ENCODE measurements at places on chromosomes 1 and 21. TPM values are rescaled to one million over a fixed set of nuclear protein-coding genes. Genes with fewer than 3 reads are reported as not detected.

Gene MTARC2
- not detected for total RNA-seq

Gene COL11A1
- total RNA-seq, result not detected

Gene SPAG17
- total RNA-seq, result not detected

- no peak for DNase-seq
- no peaks in the 10 kb centered on the region for H3K27me3 ChIP-seq
- no peaks in the 10 kb centered on the region for H3K4me1 ChIP-seq
- no peaks in the 10 kb centered on the region for H3K36me3 ChIP-seq
- no peak overlapping the region for H3K27ac ChIP-seq
Observed at GRCh38 chr1:48715921-48716320, 60.8 kb downstream of the BEND5 start.

Gene LGALS8
- total RNA-seq, result 99.5 TPM

GRCh38 chr1:97307151-97307550 lies 585.6 kb downstream of the PTBP2 start:
- H3K36me3 ChIP-seq, result peaks cover 11% of the 10 kb centered on the region
- no peak overlapping the region for H3K27ac ChIP-seq
- H3K4me1 ChIP-seq, result no peaks in the 10 kb centered on the region

Gene LIN9
- 15.4 TPM for total RNA-seq

Gene OLFML3
- total RNA-seq, result 0.71 TPM

GRCh38 chr1:5770981-5771765 lies 221.1 kb downstream of the NPHP4 start:
- no peaks in the 10 kb centered on the region for H3K36me3 ChIP-seq
- H3K27me3 ChIP-seq, result peaks cover 10% of the 10 kb centered on the region
- no peak overlapping the region for H3K4me3 ChIP-seq
- H3K4me1 ChIP-seq, result no peaks in the 10 kb centered on the region

DNA sequence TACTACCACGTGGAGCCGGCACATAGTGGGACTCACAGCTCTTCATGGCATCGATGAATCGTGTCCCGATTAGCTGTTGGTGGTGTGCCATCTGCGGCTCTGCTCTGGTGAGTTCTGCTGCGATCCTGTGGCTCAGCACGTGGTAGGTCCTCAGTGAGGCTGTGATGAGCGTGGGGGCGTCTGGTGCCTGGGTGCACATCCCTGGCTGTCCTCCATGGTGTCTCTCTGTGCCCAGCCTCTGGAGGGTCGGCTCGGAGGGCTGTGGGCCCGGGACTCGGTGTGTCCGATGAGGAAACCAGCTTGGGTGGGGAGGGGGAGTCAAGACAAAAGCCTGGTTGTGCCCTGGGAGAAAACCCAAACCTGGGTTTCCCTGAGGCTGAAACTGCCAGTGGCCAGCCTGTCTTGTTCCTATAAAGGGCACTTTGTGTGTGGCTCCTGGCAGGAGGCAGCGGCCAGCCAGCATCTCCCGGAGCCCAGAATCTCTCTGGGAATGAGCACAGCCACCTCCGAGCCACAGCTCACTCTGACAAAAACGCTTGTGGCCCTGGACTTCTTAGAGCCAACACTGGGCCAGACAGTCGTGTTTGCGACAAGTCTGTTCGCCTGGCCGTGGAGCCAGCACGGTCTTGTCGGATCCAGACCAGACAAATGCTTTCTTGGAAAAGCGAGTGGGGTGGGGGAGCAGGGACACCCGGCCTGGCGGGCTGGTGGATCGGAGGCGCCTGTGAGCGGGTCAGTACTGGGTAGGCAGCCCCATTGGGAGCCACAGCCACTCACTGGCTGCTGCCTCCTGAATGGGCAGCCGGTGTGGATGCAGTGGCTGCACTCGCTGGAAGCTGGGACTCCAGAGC lies 31.8 kb downstream of the SPSB1 start:
- no peak overlapping the region for H3K27ac ChIP-seq
- H3K36me3 ChIP-seq, result no peaks in the 10 kb centered on the region
- H3K4me3 ChIP-seq, result no peak overlapping the region
- H3K4me1 ChIP-seq, result no peaks in the 10 kb centered on the region
- no peaks in the 10 kb centered on the region for H3K27me3 ChIP-seq

Gene NCMAP
- total RNA-seq, result not detected

DNA sequence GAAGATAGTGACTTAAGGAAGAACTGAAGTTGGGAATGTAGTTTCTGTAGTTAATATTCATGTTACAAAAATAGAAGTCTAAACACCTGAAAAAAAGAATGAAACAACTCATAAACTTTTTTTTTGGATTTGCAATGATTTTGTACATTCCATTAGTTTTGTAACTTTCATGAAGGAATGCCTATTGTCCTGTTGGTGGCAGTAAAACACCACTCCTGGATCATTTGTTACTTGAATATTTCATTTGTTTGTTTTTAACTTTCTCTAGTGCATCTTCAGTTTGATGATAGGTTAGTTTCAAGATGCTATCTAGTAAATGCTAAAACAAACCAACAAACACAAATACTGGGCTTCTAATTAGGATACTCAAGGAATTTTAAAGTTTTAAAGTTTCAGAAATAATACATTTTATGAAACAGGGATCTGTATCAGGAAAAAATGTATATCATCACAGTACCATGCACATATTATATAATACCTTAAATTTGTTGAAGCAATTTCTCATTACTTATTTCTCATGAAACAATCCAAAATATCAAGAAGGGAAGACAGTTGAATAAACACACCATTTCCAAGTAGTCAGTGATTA lies 229.7 kb upstream of the CACYBP start:
- H3K36me3 ChIP-seq, result no peaks in the 10 kb centered on the region
- peak; percentile 53 for DNase-seq
- peaks cover 12% of the 10 kb centered on the region for H3K4me1 ChIP-seq

Gene C1orf141
- not detected for total RNA-seq

Gene BLZF1
- total RNA-seq, result 24.9 TPM

DNA sequence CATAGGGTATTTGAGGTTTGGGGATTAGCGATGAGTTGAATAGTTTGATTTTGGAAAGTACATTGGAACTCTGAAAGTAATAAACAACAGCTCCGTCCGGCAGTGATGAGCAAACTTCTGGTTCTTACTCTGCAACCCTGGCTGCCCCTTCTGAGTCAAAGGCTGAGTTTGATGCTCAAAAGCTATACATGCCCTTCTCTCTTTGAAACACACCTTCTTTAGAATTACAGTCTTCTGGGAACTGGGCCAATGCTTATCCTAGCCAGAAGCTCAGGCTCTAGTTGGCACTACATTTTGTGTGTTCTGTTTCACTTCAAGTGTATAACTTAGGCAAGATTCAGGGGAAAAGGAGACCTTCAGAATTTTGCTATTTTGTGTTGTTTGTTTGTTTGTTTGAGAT lies 9.3 kb downstream of the AHCYL1 start:
- H3K4me1 ChIP-seq, result peaks cover 13% of the 10 kb centered on the region
- DNase-seq, result no peak
- H3K27ac ChIP-seq, result no peak overlapping the region
- H3K4me3 ChIP-seq, result no peak overlapping the region
- H3K36me3 ChIP-seq, result peaks cover 17% of the 10 kb centered on the region

DNA sequence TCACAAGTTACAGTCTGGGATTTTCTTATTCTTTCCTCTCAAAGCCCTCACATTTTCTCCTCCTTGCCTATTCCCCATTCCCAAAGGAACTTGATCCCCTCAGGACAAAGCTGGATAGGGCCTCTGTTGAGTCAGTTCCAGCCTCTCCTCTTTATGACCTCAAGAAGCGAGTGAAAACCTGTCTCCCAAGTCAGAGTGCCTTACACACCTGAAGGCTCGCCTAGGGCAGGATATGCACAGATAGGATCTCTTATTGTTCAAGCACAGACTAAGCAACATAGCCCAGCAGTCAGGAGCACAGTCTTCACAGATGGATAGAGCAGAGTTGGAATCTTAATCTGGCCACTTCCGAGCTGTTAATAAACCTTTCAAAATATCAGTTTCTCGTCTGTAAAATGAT lies 60.8 kb upstream of the PRRC2C start:
- H3K27me3 ChIP-seq, result no peaks in the 10 kb centered on the region
- H3K4me1 ChIP-seq, result peaks cover 22% of the 10 kb centered on the region
- H3K36me3 ChIP-seq, result no peaks in the 10 kb centered on the region
- no peak overlapping the region for H3K4me3 ChIP-seq
- no peak for DNase-seq

DNA sequence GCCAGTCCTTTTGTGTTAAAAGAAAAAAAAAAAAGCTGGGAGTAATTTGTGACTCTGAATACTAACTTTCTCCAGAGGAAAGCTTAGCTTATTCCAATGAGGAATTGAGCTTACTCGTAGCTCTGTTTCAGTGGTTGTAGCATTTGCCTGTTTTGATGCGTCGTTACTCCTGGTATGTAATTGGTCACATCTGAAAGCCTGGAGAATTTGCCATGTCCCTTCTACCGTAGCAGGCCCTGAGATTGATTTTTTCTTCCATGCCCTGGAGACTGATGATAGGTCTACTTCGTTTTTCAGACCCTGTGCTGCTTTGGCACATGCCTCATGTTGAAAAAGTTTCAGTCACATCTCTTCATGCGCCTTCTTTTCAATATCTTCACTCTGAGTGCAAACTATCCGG lies 1103.0 kb downstream of the PLA2G4A start:
- no peak for DNase-seq
- H3K27ac ChIP-seq, result no peak overlapping the region
- H3K4me1 ChIP-seq, result no peaks in the 10 kb centered on the region
- no peak overlapping the region for H3K4me3 ChIP-seq

DNA sequence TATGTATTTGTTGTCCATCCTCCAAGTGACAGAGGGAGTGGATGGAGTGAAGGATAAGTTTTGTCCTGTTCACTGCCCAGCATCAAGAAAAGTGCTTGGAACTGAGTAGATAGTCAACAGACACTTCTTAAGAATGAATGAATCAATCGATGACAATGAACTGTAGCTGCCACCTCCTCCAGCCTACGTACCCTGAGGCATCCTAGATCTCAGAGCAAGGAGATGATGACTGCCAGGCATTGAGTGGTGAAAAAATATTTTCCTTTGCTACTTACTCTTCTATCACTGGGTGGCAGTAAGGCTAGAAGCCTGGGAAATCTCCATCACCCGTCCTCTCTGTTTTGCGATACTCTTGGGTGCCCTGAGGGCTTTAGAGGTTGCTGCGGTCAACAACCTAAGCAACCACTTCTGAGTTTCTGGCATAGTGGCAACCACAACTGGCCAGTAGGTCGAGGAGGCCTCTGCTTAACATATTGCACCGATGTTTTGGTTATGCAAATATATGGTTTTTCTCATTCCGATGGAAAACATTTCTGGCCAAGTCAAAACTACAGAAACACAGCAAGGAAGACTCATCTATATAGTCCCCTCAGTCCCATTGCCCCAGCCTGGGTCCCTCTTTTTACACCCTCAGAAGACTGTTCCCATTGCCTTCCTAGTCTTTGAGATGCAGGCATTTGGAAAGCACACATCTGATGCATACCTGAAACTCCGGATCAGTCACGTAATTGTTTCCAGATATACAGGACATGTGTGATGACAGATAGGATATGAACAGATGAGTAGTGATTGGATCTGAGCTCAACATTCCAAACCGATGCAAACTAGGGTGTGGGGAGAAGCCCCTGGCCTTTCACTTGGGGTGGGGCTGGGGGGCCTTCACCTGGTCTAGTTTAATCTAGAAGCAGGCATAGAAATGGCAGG lies 136.8 kb downstream of the RUNX1 start:
- H3K36me3 ChIP-seq, result peaks cover 7% of the 10 kb centered on the region
- no peaks in the 10 kb centered on the region for H3K27me3 ChIP-seq
- H3K4me1 ChIP-seq, result peaks cover 27% of the 10 kb centered on the region
- H3K27ac ChIP-seq, result no peak overlapping the region

DNA sequence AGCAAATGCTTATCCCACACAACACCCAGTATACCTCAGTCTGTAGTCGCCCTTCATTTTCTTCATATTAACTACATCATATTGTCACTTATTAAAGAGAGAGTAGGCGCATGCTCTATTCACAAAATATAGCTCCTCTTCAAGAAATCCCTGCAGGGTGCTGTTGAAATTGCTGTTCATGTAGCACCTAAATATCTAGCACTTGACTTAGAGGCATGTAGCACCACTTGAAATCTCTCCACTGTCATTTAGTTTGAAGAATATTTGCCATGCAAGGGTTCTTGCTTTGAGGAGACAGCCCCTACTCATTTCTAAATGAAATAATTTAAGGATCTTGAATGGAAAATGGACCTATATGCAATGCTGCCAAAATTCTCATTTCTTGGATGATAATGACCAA lies 20.9 kb upstream of the LRRC8B start:
- no peak overlapping the region for H3K4me3 ChIP-seq
- no peaks in the 10 kb centered on the region for H3K4me1 ChIP-seq
- no peak overlapping the region for H3K27ac ChIP-seq
- peaks cover 40% of the 10 kb centered on the region for H3K27me3 ChIP-seq
- DNase-seq, result no peak

GRCh38 chr1:19197845-19198244 lies 12.2 kb downstream of the UBR4 start:
- no peak overlapping the region for H3K4me3 ChIP-seq
- H3K27ac ChIP-seq, result no peak overlapping the region
- H3K4me1 ChIP-seq, result peaks cover 14% of the 10 kb centered on the region
- H3K36me3 ChIP-seq, result peaks cover 50% of the 10 kb centered on the region
- H3K27me3 ChIP-seq, result no peaks in the 10 kb centered on the region

DNA sequence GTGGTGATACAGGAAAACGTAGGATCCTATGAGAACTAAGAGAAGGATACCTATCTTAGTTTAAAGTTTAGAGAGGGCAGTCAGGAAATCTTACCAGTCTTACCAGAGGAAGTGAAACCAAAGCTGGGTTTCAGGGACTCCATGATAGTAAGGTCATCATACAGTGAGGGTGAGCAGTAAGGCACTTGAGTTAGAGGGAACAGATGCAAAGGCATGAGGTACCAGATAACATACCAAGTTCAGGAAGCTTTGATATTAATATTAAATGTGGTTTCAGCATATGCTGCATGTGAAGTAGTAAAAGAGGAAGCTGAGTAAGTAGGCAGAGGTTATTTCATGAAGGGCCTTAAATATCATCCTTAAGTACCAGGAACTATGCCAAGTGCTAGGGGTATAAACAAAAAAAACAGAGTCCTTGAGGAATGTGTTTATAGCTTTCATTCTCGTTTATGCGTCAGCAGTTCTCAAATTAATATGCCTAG lies 16.9 kb downstream of the ATG4C start:
- H3K4me1 ChIP-seq, result peaks cover 17% of the 10 kb centered on the region
- H3K36me3 ChIP-seq, result peaks cover 7% of the 10 kb centered on the region
- no peak for DNase-seq
- no peak overlapping the region for H3K4me3 ChIP-seq
- no peak overlapping the region for H3K27ac ChIP-seq

DNA sequence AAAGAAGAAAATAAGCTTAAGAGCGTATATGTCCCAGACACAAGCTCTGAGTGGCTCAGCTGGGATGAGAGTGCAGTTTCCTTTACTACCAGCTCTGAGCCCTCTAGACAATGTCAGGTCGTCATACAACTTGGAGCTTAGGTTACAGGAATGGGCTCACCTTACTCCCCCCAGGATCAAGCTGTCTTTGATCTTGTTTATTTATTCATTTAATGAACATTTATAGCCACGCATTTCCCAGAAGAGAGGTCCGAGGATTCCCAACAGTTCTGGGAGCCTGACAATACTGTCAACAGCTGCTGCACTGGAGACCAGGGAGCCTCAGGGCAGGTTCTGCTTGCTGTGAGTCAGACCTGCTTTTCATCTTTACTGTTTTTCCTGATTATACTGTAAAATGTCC lies 378.9 kb downstream of the PLPP3 start:
- H3K4me1 ChIP-seq, result no peaks in the 10 kb centered on the region
- no peak overlapping the region for H3K27ac ChIP-seq
- no peak for DNase-seq
- H3K36me3 ChIP-seq, result no peaks in the 10 kb centered on the region

Gene SIM2
- total RNA-seq, result 0.05 TPM

Gene RORC
- 7.5 TPM for total RNA-seq

- no peak overlapping the region for H3K4me3 ChIP-seq
- H3K27ac ChIP-seq, result no peak overlapping the region
- H3K27me3 ChIP-seq, result no peaks in the 10 kb centered on the region
- DNase-seq, result no peak
Observed at GRCh38 chr1:169530448-169530847, 44.7 kb upstream of the SLC19A2 start.

Data from activated CD4-positive, alpha-beta T cell treated with anti-CD3 and anti-CD28 coated beads, Interleukin-2, amount 10 ng/mL, durations not matched to agents 7 days and 5 days (primary cell).